GM12865 (cell line): ENCODE measurements at places on chromosomes 4 and X.
A peak's percentile ranks its signal among the peaks of the same experiment; 100 is the strongest.

DNA sequence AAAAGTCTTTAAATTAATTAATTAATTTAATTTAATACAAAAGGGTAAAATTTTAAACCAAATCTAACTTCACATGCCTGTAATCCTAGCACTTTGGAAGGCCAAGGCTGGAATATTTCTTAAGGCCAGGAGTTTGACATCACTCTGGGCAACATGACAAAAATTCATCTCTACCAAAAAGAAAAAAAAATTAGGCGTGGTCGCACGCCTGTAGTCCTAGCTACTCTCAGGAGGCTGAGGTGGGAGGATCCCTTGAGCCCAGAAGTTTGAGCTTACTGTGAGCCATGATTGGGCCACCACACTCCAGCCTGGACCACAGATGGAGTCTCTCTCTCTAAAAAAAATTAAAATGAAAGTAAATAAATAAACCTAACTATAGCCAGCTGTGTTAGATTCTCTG is 39.2 kb upstream of the ANTXR2 start:
- DNase-seq: no peak

DNA sequence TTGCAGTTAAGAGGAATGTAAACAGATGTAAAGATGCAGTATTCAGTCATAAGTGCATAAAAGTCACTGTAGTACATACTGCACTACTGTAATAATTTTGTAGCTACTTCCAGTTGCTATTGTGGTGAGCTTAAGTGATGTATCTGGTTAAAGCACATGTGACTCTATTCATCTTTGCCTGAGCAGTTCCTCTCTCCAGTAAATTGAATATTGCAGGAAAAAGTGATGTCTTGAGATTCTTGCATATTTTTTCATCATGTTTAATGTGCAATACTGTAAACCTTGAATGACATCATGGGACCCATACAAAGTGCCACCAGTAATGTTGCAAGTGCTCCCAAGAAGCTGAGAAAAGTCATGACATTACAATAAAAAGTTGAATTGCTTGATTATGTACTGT is 9.6 kb downstream of the UBA6 start:
- DNase-seq: no peak

- no peak for DNase-seq
Measured at GRCh38 chr4:128698386-128698785, 111.1 kb upstream of the JADE1 start.

DNA sequence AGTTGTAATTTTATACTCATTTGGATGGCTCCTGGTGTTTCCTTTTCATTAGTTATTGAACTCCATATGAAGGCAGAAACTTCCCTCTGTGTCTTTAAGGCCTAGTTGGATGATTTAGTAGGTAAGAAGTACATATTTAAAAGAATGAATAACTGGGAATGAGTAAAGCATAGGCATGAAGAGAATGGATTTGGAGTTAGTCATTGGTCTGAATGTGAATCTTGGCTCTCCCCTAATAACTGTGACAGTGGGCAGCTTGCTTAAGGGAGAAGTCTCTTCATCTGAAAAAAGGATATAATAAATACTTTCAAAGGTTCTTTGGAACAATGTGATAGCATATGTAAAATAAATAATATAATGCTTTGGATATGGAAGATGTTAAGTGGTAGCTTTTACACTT is 13.2 kb downstream of the SNX25 start:
- no peak for DNase-seq

- no peak for DNase-seq
Measured at GRCh38 chr4:79604152-79604551, 196.1 kb upstream of the GK2 start.

DNA sequence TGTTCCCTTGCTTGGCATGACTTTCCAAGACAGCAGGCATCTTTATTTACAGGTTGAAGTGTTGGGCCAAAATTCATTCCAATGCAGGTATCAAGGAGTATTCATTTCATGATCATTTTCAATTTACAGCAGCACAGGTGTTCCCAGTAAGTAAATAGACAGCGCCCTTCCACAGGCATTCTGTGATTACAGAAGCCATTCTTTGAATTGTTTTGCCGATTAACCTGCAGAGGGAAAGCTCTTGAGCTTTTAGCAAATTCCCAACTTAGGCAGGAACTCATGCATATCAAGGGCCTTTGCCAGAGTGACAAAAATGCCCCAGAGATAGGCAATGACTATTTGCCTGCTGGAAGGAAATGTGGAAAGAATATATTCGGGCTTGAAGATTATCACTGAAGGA is 6.8 kb downstream of the TXK start:
- no peak for DNase-seq

DNA sequence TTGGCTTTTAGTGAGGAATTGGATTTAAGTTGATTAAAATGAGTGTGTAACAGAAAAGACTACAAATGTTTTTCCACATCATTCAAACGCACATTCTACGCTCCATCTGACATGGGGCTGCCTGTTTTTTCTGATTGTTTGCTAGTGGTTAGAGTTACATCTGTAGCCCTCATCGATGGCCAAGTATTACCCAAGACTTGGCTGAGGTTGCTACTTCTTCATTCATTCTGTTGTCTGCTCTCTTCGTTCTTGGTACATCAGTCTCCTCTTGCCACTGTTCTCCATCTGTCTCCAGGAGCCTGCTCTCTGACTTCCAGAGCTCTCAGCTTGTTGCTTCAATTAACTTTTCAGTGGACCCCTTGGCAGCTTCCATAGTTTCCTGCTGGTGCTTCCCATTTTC is 1844.6 kb upstream of the TENM3 start:
- no peak for DNase-seq

- peak; percentile 19 for DNase-seq
Measured at GRCh38 chr4:77047037-77047436, 28.8 kb downstream of the CCNI start.
